ENCODE measurements at places on chromosomes 6 and 20.

DNA sequence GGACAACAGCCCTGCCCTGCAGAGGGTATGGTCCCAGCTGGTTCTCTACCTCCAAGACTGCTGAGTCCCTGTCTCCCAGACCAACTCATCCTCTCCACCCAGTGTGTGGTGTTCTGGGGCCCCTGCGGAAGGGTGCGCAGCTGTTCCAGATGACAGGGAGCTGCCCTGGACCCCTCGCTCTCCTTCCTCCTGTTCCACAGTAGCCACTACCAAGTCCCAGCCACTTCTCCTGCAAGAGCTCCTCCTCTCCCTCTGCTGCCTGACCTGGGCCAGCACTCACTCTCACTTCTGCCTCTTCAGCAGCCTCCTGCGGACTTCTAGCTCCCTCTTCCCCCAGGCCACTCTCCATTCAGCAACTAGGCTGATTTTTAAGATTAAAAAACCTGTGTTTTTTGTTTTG is 40.1 kb upstream of the TMEM181 start:
- DNase-seq, result no peak

- DNase-seq, result no peak
Measured at GRCh38 chr6:17150096-17150495, 48.2 kb downstream of the STMND1 start.

DNA sequence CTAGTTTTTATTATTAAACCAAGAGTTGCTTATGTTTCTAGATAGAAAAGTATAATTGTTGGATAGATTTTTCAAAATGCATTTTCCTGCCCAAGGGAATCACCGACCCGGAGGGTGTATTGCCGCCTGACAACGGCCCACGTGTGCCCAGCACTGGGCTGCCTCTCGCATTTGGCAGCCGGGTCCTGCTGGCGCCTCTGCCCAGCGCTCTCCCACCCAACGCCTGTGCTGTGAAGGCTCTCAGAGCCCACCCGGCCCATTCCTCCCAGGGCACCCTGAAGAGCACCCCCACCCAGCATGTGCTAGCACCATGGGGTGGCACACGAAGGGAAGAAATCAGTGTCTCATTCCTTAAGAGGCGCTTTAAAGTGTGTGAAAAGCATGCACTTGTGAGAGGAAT is 88.3 kb upstream of the AFDN start:
- DNase-seq, result no peak

GRCh38 chr6:145073811-145074210 is 661.5 kb downstream of the EPM2A start:
- DNase-seq, result no peak

DNA sequence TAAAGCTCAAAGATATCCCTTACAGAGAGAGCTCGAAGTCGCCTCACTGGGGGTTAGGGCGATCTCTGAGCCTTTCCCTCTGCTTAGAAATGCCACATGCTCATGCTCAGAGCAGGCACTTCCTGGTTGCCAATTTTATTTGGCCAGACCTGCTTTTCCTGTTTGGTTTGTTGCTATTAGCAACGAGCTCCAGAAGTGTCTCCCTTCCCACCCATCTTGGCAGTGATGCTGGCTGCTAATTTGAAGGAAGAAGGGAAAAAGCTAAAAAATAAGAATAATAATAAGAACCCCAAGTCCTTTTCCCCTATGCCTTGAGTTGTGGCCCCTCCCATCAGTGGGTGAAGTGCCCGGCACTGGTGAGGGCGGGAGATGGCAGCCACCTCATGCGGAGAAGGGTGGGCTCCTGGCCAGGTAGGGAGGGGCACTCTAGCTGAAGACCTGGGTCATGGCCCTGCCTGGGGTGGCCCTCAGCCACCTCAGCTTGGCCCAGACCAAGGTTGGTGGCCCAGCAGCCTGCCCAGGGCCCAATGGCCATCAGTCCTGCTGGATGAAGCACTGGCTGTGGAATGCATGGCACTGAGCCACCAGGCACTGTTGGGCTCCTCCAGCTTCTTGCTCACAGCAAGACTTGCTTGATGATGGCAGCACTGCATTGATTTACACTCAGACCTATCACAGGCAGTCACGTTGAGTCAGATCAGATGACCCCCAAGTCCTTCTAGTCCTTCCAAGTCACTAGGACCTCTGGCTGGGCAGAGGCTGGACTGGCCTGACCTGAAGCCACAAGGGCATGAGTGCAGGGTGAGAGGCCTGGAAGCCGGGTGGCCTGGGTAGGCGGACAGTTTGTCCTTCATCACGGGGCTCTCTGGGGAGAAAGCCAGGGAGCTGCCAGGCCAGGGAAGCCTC is 79.0 kb downstream of the SYNJ2 start:
- no peak for DNase-seq

GRCh38 chr6:162621246-162621645 is 106.3 kb downstream of the PRKN start:
- no peak for DNase-seq

DNA sequence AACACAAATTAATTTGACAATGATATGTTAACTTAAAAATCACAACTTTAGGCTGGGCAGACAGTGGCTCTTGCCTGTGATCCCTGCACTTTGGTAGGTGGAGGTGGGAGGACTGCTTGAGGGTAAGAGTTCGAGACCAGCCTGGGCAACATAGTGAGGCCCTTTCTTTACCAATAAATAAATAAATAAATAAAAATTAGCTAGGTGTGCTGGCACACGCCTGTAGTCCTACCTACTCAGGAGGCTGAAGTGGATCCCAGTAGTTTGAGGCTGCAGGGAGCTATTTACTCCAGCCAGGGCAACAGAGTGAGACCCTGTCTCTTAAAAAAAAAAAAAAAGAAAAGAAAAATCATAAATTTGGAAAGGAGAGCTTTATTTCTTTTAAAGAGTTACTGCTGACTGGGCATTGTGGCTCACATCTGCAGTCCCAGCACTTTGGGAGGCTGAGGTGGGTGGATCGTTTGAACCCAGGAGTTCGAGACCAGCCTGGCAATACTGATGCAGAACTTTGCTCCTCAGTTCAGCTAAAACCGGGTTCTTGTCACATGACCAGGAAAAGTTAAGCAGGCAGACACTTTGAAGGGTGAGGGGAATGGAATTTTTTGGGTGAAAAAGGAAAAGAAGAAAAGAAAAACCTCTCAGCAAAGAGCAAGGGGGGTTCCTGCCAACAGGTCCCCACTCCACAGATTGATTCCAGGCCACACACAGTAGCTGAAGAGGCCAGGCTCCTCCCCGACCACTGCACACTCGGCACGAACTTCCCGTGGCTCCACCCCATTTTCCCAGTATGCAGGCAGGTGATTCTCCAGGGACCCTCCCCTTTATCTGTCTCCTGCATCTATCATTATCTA is 44.0 kb upstream of the DDR1 start:
- no peak for DNase-seq

DNA sequence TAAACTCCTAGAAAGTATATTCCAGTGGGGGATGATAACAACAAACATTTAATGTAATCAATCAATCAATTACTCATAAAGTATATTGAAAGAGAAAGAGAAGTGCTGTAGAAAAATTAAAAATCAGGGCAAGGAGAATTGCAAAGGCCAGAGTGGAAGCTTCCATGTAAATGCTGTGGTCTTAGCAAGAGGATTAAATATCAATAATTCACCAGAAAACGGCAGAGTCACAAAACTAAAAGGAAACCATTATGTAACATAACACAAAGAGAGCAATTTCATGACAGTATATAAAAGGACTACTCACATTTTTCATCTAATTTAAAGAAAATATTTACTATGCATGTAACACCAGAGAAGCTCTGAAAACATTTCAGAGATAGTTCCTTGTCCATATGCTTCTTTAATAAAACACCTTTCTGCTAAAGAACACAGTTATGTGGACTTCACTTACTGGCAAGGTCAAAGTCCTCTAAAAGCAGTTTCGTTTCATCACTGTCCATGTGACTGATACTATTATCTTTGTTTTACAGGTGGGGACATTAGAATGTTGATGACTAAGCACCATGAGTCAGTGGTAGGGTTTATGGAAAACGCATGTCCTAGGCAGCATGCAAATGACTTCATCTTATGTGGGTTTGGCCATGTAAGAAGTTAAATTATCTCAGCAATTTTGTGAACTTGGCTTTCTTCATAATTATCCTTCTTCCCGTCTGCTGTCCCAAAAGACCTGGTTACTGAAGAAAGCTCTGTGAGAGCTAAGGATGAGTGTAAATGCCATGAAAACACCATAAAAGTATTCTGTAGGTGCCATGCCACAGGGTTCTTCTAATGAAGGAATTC is 185.8 kb upstream of the TENT5A start:
- DNase-seq, result no peak

DNA sequence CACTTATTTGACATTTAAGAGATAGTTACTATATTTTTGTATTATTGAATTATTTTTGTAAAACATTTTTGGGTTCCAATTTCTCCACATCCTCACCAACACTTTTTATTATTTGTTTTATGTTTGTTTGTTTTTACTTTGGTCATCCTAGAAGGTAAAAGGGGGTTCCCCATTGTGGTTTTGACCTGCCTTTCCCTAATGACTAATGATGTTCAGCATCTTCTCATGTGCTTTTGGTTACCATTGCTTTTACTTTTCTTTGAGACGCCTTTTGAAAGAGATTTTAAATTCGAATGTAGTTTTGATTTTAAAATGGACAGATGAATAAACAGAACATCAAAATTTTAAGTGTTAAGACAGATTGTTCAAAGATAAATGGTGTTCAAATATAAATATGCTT is 46.9 kb downstream of the AK9 start:
- DNase-seq, result no peak

DNA sequence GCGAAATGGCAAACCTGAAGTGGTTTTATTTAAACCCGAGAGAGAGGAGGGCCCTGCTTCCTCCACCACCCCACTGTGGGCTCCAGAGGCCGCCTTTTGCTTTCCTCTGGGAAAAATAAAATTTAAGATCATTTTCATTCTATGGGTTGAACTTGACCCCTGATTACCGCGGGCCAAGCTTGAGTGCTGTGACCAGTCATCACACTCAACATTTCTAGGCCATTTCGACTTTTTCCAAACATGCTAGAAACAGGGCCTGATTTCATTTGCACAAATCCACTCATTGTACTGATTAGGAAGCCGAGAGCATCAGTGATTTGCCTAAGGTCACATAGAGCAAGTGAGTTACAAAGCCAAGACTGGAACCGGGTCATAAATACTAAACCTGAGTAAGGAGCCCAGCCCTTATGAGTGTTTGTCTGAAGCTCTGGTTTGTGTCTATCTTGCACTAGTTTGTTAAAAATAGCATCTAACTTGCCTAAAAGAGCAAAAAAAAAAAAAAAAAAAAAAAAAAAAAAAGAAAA is 179.7 kb downstream of the DLL1 start:
- DNase-seq, result no peak

- no peak for DNase-seq
Measured at GRCh38 chr6:122947355-122947754, 48.7 kb upstream of the CLVS2 start.

DNA sequence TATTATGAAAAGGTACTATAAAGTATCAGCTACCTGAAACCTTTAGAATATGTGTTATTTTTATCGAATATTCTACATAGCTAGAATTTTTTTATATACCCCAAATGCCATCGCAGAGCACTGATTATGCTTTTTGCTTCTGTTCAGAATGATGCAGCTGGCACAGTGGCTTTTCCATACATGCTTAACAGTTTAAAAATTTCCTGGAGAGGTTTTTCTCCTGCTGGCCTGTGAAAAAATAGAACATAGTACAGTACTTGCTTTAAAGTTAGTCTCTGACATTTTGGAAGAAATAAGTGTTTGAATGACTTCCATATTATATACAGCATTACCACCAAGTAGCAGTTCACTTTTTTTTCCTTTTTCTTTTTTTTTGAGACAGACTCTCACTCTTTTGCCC is 5.3 kb downstream of the DOP1A start:
- DNase-seq, result no peak

GRCh38 chr6:93238632-93239031 is 180.7 kb downstream of the EPHA7 start:
- DNase-seq, result no peak

GRCh38 chr6:12112540-12113189 is 100.6 kb downstream of the HIVEP1 start:
- DNase-seq, result no peak

DNA sequence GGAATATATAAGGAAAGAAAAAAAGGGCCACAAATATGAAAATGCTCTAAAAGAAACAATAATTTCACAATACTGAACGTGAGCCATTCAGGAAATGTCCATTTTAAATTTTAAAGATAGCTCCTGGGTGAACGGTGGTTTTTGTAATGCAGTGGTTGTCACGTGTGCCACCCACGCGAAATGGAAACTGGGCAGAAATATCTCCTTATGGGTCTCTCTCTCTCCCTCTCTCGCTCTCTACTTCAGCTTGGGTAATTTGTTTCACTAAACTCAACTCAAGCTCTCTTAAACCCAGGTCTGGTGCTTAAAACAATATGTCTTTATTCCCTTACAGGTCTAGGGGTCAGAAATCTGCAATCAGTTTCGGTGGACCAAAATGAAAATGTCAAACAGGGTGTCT is 150.8 kb downstream of the OR2B2 start:
- DNase-seq, result no peak

DNA sequence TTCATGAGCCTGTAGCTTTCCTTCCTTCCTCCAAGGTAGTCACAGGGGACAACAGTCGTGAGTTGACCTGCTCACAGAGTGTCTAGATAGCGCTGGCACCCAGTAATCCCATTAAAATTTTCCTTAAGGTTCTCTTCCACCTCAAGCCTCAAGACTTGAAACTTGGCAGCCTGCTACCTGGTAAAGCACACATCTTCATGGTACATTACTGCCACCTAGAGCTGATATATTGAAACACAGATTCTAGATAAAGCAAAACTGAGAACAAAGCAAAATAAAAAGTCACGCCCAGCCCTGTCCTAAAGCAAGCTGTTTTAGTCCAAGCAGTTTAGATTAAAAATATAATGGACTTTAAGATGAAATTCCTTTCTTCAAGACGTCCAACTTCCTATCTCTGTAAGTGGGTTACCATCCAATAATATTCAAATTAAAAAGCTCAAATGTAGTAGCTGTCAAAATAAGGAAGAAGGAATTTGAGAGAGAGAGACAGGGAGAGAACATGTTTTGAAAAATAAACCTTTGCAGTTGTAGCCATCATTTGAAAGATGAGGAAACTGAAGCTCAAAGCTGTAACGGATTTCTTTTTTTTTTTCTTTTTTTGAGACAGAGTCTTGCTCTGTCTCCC is 50.7 kb upstream of the CD83 start:
- no peak for DNase-seq

DNA sequence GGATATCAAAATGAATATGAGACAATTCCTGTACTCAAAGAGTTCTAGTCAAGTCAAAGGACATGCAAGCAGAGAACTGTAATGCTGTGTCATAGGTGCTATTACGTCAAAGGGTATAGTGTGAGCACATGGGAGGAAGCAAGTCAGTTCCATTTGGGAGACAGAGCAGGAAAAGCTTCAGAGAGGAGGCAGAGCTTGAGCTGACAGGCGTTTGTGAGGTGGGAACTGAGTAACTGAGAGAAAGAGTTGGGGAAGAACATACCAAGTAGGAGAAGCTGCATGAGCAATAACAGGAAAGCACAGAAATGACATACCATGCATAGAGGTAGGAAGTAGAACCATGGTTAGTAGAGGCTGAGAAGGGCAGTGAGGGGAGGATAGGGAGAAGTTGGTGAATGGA is 15.2 kb upstream of the SSR1 start:
- DNase-seq, result no peak

DNA sequence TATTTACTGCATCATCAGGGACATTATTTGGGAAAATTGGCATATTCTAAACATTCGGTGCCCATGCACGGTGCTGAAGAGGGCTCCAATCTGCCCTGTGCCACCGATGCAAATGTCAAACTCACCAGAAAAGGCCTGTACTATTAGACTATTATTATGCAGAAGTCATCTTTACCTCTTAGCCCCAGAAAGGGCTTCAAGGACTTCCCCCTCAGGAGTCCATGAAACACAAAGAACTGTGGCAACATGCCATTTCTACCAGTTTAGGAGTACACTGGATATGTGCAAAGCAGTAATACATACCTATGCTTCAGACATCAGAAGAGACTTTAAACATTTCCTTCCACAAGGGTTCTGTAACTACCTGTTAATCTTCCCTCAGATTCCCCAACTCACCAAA is 8.6 kb downstream of the DIDO1 start:
- DNase-seq, result no peak

All from stimulated activated effector memory CD8-positive, alpha-beta T cell treated with anti-CD3 and anti-CD28 coated beads, Interleukin-12 subunit alpha, Interleukin-12 subunit beta, amount 100 ng/mL, for 72 hours (primary cell).